ENCODE measurements at places on chromosomes 16 and 17.
A peak's percentile ranks its signal among the peaks of the same experiment; 100 is the strongest.

GRCh38 chr17:37844158-37844976, 79.8 kb upstream of the TBC1D3K start:
- DNase-seq: no peak

GRCh38 chr17:51056813-51057510, 63.7 kb downstream of the SPAG9 start:
- DNase-seq: no peak

DNA sequence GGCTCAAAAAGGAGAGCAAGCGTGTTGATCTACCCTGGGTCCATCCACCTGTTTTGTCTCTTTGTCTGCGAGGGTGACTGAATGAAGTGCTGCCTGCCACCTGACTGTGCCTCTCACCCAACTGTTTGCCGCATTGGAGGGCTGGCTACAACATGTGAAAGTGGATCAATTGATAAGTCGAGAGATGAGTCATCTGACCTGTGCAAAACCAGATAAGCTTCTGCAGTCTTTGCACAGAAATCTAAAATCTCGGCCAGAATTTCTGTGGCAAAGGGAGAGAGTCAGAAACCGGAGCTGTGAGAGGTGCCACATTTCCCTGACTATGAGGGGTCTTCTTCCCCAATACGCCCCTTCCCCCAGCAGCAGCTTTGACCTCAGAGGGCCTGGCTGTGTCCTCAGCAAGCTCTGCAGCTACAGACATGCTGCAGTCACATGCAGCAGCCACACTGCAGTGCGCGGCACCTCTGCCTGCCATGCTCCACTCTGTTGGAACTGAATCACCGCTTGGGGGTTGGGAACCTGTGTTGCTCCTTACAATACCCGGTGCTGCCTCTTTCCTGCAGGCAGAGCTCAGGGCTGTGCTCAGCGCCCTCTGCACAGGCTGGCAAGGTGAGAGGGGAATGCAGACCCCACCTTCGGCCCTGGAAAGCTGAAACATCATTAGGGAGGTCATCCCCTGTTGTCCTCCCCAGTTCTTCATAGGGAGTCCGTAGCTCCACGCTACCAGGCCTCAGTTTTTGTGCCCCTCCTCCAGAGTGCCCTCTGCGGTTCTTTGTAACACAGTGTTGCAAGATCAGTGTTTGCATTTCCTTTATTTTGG, 16.2 kb upstream of the HAS3 start:
- DNase-seq: no peak

- peak; percentile 74 for DNase-seq
These were observed 235.8 kb downstream of the MAP2K4 start for GRCh38 chr17:12256380-12256995.

GRCh38 chr16:79422064-79422463, 178.5 kb downstream of the MAF start:
- no peak for DNase-seq

Measured in sigmoid colon (tissue), 7 donors.